ENCODE measurements at places on chromosomes 16 and 17.

DNA sequence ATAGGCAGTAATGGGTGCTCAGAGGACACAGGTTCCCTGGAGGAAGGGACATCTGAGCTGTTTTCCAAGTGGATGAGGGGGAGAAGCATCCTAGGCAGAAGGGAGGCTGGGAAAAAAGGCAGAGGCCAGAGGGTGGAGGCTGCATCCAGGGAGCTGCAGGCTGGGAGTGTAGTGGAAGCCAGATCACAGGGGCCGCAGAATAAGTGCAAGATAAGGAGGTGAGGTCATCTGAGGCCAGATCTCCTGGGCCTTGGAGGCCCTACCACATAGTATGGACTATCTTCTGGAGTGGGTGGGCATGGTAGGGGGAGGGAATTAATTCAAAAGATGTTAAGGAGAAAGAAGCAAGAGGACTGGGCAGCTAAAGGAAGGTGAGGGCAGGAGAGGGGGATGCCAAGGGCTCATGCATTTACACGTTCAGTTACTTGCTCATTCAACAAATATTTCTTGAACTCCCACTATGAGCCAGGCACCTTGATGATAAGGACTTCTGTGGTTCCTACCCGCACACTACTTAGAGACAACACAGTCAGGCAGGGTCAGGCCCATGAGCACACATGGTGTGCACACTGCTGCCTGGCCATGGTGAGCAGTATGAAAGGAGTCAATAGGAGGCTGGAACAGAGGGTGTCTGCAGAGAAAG lies 2.4 kb upstream of the RIPOR1 start:
- DNase-seq, result no peak

GRCh38 chr16:22077700-22078313 lies 14.5 kb upstream of the VWA3A start:
- DNase-seq, result peak; percentile 45

DNA sequence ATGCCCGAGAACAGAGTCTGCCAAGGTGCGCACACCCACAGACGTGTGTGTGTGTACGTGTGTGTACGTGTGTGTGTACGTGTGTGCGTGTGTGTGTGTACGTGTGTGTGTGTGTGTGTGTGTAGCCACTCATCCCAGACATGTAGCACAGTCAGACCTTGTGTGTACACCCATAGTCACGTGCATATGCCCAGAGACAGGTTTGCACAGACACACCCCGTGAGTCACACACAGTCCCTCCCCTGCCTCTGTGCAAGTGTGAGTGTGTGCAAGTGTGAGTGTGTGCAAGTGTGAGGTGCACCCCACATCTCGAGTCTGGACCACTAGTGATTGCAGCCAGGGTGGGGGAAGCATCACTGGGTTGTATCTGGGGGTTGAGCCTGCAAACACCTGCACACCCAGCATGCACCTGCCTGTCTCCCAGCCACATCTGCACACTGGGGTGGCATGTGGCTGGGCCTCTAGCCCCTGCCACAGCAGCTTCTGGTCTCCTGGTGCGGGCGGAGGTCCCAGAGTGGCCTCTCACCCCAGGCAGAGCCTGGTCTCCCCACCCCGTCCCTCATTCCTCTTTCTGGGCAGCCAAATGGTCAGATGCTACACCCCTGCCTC lies 23.6 kb downstream of the BAHCC1 start:
- no peak for DNase-seq

- no peak for DNase-seq
Observed at GRCh38 chr17:73338050-73338521, 26.3 kb upstream of the CDC42EP4 start.

DNA sequence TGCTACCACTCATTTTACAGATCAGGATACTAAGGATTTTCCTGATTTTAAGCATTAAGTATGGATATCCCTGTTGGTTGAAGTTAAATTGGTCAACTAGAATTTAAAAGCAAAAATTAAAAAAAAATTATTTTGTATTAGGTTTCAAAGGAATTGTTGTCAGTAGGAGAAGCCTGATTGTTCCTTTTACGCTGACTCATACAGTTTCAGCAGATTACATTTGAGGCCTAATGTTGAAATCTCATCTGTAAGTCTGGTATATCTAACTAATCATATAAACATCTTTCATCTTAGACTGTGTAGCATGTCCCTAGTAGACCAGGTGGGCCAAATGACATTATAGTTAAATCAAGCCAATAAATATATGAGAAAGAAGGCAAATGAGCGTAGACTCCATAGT lies 83.5 kb downstream of the FTO start:
- DNase-seq, result no peak

DNA sequence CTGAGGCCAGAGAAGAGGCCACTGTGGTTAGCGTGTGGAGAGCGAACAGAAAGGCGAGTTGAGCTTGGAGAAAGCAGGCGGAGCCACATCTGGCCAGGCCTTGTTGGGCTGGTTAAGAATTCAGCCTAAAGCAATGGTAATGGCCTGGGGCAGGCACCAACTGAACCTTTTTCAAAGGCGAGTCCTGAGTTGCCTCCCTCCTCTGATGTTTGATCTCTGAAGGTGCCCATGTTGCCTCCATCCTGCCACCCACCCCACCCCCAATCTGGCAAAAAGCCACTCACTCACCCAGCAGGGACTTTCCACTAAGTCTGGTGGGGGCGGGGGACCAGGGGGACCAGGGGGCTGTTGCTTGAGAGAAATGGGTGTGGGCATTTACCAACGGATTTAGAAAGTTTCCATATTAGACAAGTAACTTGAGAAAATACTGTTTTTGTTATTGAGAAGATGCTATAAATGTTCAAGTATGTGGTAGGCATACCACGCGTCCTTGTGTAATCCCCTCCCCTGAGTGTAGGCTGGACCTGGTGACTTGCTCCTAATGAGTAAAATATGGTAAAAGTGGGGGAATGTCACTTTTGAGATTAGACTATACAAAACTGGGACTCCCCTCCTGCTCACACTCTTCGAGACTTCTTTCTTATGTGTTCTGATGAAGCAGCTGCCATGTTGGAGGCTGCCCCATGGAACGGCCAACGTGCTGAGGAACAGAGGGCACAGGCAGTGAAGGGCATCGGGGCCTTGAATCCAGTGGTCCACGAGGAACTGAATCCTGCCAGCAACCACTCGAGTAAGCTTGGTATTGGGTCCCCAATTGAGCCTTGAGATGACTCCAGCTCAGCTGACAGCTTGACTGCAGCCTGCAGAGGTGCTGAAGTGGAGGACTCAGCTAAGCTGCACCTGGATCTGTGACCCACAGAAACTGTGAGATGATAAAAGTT lies 29.9 kb upstream of the TNS4 start:
- peak; percentile 42 for DNase-seq

DNA sequence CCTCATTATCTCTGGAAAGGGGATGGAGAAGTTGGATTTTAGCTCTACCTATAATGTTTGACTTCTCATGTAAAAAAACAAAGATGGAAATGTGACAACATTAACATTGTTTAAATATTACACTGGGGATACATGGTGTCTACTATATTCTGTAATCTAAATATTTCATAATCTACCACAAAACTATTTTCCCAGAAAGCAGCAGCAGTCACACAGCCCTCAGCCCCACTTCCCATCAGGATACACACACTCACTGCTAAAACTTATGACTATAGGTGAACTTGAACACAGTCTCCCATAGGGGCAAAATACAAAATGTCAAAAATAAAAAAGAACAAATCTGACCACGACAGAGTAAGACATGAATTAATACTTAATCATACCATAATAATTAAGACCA lies 95.7 kb downstream of the KANSL1 start:
- no peak for DNase-seq

- DNase-seq, result no peak
Observed at GRCh38 chr16:24820522-24820921, 25.2 kb upstream of the SLC5A11 start.

GRCh38 chr17:41965694-41966462 lies 717 bp upstream of the CNP start:
- DNase-seq, result peak; percentile 46

DNA sequence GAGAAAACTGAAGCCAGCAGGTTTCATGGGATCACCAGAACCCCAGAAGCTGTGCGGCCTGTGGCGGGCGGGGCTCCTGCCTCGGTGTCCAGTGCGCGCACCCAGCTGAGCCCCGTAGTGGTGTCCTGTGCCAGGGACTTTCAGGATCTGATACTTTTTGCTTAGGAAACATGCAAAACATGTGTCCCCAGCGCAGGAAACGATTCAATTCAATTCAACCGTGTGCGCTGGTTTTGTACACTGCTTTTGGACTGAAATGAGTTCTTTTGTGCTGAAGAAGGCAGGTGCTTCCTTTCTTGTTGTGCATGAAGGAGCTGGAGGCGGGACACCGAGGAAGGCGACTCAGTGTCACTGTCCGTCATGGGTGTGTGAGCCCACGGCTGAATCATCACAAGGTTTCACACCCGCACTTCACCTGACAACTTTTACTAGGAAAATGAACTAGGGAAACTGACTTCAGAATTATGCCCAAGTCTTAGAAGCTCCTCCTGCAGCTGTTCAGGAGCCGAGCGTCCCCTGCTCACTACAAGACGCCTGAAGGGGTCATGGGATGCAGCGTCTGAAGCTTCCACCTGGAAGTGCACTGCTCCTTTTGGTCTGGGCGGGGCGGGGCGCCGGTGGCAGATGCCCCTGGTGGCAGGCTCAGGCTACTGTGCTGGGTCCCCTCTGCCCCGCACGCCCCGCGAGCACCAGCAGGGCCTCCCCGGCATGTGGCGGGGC lies 31.4 kb upstream of the ZNF750 start:
- DNase-seq, result no peak

GRCh38 chr16:49704586-49705155 lies 151.2 kb downstream of the ZNF423 start:
- DNase-seq, result no peak

DNA sequence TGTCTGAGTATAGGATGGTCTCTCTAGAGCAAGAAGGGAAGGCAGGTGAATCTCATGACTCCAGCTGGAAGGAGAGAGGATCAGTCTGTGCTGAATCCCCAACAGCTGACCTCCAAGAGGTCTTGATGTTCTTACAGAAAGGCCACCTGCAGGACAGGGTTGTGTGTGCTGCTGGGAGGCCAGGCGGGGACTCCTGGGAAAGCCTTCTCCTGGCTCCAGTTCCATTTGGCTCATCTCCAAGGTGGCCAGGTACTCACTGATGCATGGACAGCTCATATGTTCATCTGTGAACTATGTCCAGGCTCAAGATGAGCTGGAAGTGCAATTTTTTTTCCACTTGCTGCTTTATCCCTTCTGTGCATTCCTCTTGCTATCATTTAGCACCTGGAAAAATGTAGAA lies 730.2 kb upstream of the RBFOX1 start:
- DNase-seq, result no peak
